ENCODE measurements at places on chromosomes 4 and X.
A peak's percentile ranks its signal among the peaks of the same experiment; 100 is the strongest.

- DNase-seq: peak; percentile 64
Observed at GRCh38 chr4:41177016-41177415, 37.3 kb downstream of the APBB2 start.

GRCh38 chr4:75102787-75103085 is 169.8 kb downstream of the PARM1 start:
- no peak for DNase-seq

- no peak for DNase-seq
Observed at GRCh38 chrX:37785569-37785968, 5.7 kb downstream of the CYBB start.

DNA sequence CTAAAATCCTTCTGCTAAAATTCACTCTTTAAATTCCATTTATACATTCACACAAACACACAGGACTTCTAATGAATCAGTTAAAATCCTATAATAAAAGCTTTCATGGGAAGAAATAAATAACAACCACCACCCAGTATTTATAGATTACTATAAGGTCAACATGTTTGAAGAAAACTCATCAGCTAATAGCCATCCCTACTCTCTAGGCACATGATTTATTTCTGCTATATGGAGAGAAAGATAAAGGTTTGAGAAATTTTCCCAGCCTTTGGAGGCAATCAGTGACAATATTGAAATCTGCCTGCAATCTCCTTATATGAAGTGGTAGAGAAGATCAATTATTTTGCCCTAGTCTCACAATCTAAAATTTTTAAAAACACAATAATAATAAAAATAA is 1038.9 kb upstream of the DIAPH2 start:
- no peak for DNase-seq

GRCh38 chrX:121216641-121217374 is 169.4 kb downstream of the GLUD2 start:
- DNase-seq: no peak

GRCh38 chr4:128600996-128601871 is 208.3 kb upstream of the JADE1 start:
- DNase-seq: peak; percentile 97

GRCh38 chr4:158936238-158936637 is 166.6 kb upstream of the RAPGEF2 start:
- no peak for DNase-seq

GRCh38 chr4:61827907-61828391 is 627.8 kb downstream of the ADGRL3 start:
- no peak for DNase-seq

DNA sequence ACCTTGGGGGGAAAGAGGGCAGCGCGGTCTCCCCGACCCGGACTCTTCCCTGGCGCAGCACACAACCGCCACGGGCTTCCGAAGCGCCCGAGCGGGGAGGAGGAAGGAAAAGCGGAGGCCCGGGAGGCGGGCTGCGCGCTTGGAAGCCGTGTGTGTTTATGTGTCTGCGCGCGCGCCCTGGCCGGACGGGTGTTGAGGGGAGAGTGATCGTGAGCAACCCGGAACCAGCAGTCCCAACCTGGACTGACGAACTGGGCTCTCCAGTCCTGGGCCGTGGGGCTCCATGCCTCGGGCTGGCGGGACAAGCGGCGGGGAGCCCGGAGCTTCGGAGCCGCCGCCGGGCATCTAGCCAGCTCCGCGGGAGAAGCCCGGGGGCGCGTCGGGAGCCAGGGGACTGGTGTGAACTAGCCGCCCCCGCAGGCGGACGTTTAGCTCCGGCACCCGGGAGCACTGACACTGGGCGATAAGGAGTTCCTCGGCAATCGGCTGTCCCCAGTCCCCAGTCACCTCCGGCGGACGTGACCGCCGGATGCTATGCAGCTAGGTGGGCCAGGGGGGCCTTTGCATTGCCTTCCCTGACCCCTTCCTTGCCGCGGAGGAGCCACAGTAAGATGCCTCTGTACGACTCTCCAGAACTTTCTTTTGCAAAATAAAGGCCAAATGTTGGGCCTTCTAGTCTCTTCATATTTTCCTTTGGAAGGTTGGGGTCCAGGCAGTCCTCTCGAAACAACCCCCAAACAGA is 74.8 kb upstream of the BCOR start:
- DNase-seq: peak; percentile 58

DNA sequence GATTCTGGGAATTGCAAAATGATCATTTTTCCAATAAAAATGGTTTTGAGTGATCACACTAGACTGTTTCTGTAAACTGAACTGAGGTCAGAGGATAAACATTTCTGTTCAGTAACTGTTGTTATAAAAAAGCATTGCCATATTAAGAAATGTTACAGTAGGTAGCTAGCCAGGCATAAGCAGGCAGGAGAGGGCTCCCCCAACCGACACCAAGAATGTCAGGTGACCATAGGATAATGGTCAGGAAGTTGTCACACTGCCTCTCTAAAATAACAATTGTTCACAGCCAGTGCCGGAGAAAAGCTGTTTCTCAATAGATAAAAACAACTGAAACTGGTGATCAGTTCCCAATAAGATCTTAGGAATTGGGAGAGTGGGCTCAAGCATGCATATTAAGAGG is 306.2 kb upstream of the SLIT2 start:
- no peak for DNase-seq

- peak; percentile 19 for DNase-seq
Observed at GRCh38 chr4:53346920-53347852, 18.7 kb downstream of the SCFD2 start.

- DNase-seq: no peak
Observed at GRCh38 chr4:56535915-56536314, 30.3 kb downstream of the ARL9 start.

DNA sequence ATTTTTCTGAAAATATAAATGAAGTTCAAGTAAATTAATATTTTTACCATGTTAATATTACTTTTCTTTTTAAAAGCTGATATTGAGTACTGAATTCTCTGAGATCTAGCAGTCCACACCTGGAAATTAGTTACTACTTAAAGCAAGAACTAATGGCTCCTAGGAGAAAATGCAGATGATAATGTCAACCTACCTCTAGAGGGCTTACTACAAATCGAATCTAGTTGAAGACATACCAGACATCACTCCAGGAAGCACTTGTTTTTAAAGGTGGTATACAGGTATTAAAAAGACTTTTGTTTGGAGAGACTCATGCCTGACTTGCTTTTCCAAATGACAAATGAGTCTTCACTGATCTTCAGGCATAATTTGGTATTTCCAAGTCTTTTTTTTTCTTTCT is 516.4 kb upstream of the BOD1L1 start:
- no peak for DNase-seq

DNA sequence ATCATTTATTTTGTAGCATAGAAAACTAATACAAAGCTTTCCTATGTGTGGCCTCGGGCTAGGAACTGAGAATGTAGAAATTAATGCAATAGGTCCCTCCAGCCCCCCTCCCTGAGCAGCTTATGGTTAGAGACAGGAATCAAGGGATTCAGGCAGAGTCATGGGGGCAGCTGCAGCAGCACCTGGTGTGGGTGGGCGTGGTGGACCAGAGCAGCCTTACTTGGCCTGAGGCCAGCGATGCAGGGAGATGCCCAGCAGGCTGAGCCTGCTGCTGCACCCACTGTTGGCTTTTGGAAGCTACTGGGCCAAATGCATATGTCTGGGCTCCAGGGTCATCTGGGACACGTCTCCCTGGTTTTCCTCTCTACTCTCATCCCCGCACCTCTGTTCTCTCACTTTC is 74.0 kb downstream of the STK32B start:
- no peak for DNase-seq

DNA sequence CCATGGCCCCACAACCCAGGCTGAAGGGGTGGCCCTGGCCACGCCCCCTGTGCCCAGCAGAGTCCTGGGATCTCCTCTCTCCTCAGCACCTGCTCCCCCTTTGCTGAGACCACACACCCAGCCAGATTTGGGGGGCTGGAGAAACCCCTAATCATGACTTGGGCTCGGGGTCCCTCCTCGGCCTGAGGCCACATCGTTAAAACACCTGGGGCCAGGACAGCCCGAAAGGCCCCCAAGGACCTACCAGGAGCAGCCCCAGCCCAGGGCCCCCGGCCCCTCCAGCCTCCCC is 116.7 kb downstream of the FAM53A start:
- no peak for DNase-seq

DNA sequence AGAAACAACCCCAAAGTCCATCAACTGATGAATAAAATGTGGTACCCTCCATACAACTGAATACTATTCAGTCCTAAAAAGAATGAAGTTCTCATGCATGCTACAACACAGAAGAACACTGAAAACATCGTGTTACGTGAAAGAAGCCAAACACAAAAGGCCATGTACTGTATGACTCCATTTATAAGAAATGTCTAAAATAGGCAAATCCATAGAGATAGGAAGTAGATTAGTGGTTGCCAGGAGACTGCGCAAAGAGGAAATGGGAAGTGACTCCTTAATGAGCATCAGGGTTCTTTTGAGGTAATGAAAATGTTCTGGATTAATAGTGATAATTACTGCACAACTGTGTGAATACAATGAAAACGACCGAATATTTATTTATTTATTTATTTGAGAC is 23.4 kb downstream of the FBXW7 start:
- peak; percentile 76 for DNase-seq

DNA sequence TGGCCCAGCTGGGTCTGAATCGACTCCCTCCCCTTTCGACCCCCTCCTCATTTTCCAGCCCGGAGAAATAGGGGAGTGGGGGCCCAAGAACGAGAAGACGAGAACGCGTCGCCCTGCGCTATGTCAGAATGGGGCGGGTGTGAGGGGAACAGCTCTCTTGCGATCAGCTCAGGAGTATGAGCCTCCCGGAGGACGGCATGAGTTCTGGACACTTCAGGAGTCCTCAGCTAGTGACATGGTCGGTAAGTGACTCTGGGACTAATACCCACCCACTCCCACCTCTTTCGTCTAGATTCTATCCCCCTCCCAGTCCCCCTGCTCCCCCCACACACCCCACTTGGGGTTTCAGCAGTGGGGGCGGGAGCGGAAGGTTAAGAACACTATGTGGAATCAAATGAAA is 944 bp downstream of the KLF8 start:
- no peak for DNase-seq

DNA sequence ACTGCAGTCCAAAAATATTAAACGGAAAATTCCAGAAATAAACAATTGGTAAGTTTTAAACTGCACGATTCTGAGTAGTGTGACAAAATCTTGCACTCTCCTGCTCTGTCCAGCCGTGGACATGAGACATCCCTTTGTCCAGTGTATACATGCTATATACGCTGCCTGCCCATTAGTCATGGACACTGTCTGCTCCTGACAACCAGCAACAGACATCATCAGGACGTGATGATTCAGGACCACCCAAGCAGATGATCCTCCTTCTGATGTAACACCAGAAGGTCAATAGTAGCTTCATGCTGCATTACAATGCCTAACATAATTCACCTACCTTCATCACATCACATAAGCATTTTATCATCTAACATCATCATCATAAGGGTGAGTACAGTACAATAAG is 36.3 kb downstream of the ATRX start:
- no peak for DNase-seq

DNA sequence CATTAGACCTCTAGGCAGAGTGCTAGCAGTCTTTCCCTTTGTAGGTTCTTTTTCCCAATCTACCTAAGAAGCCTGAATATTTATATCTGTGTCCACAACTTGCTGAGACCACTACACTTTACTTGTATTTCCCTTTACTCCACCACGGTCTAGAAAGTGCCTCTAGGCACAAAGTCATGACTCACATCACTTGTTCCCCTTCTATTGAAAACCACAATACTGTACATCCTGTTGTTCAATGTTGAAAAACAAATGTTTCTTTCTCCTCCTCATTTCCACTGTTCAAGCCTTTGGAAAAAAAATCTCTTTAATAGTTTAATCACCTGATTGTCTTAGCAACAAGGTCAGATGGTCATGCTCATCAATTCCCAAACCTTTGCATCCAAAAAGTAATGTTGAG is 326.7 kb downstream of the GUCY2F start:
- DNase-seq: no peak

DNA sequence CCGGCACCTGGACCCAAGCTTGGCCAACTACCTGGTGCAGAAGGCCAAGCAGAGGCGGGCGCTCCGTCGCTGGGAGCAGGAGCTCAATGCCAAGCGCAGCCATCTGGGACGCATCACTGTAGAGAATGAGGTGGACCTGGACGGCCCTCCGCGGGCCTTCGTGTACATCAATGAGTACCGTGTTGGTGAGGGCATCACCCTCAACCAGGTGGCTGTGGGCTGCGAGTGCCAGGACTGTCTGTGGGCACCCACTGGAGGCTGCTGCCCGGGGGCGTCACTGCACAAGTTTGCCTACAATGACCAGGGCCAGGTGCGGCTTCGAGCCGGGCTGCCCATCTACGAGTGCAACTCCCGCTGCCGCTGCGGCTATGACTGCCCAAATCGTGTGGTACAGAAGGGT is 3.7 kb downstream of the SUV39H1 start:
- DNase-seq: no peak

DNA sequence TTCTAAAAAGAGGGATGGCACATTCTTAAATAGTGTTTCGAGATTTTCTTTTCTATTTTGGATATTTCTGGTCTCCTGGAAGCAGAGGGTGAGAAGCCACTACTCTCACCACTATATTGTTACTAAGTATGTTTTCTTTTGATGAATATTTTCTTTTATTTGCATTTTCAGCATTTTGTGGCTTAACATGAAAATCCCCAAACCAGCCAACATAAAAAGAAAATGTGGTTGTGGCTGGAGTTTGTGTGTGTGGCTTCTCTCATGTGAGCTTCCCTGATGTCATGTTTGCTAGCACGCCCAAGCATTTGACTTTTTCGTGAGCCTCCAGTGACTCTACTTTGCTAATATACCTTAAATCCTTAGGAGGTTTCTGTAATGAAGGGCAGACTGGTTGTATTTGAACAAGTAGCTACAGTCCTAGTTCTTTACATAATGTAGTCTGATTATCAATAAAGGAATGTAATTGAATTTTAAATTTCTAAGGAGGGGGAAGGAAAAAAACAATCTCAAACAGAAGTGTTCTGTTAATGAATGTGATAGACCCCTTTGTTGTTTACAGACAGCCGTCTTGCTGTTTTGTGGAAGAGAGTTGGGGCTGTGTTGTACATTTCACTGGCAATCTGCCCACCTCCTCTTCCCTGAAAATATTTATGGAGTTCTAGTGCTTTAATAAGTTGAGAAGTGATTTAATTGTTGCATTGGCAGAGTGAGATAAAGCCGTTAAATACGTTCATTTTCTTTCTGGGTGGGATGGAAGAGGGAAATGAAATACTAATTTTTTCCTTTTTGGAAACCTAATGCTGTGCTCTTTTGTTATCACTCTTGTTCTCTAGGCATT is 114.6 kb downstream of the ARHGAP10 start:
- DNase-seq: peak; percentile 69

DNA sequence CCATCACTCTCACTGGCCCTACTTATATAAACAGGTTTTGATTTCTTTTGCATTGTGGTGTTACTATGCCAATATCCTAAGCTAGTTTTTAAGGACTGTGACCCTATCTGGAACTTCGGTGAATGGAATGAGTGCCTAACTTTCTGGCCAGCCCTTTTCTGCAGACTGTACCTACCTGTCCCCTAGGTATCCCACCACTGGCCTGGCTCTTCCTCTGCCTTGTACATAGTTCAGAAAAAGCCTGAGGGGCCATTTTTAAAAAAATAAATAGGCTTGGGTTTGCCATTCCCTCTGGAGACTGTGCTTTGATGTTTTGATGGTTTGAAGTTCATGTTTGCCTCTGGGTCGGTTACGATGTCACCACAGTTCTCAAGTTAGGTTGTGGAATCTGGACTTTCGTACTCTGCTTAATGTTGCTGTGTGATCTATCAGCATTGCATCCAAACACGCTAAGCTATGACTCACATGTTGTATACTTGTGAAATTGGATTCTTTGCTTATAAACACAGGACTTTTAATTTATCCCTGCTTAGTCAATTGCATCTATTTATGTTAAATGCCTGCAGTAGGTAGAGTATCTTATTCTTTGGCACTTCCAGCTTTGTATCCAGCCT is 182.0 kb downstream of the ANKRD50 start:
- DNase-seq: no peak
